ENCODE measurements at places on chromosomes 7 and 10. TPM values are rescaled to one million over a fixed set of nuclear protein-coding genes. Genes with fewer than 3 reads are reported as not detected.

The FAM25A gene
- not detected for total RNA-seq

The FAM24B gene
- total RNA-seq: 10.1 TPM

The PPP1R3C gene
- not detected for total RNA-seq

DNA sequence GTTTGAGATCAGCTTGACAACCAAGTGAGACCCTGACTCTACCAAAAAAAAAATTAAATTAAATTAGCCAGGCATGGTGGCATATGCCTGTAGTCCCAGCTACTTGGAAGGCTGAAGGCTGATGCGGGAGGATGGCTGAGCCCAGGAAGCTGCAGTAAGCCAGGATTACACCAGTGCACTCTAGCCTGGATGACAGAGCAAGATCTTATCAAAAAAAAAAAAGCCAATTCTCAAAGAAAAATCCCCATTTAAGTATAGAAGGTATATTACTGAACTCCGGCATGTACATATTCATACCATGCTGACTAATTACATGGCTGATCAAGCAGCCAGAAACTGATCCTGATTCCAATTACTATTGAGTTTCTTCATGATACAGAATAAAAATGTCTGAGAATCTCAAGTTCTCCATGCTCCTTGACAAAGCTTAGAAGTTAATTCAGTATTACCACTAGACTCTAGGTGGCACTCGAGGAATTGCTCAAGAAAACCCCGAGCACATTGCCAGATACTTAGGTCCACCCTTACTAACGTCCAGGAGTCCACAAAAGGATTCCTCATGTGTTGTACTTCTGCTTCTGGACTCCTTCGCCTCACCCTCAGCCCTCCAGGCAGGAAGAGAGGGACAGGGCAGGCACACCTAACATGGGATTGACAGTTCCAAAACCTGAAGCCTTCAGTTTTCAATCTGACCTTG is 148.9 kb downstream of the PARD3 start:
- no peak for DNase-seq

DNA sequence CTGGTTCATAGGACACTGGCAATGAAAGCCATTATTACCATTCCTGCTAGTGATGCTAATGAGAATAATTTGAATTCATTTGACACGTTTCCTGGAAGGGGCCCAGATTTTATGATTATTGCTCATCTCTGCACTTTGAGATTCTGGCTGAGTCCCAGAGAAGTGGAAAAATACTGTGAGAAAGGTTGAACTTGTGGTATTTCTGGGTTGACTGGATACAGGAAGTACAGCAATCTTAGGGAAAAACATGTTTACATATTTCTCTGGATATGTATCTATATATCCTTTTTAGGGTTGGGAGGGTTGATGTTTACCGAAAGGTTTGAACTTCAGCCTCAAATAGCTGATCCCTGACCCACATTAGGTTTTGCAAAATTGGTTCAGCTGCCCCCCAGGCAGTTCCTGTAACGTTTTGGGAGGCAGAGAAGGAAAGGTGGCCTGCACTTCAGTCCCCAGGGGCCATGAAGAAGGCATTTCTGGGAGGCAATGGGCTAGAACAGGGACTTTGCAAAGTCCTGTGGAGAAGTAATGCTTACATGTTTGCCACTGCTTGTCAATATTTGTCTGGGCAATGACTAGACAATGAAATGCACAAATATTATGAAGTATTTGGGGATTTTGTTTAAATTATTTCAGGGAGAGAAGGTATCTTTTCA is 253.7 kb upstream of the PITRM1 start:
- no peak for DNase-seq

- no peak for DNase-seq
Observed at GRCh38 chr7:112101201-112101846, 104.9 kb downstream of the DOCK4 start.

DNA sequence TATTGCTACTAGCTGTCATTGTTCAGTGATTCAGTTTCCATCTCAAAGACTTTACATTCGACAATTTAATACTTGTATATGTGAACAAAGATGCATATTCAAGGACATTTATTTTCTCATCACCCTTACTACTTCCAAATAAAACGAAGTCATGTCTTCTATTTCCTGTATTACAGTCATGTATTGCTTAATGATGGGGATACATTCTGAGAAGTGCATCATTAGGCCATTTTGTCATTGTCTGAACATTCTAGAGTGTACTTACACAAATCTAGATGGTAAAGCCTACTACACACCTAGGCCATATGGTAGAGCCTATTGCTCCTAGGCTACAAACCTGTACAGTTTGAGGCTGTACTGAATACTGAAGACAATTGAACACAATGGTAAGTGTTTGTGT is 6.5 kb downstream of the C10orf95 start:
- no peak for DNase-seq

DNA sequence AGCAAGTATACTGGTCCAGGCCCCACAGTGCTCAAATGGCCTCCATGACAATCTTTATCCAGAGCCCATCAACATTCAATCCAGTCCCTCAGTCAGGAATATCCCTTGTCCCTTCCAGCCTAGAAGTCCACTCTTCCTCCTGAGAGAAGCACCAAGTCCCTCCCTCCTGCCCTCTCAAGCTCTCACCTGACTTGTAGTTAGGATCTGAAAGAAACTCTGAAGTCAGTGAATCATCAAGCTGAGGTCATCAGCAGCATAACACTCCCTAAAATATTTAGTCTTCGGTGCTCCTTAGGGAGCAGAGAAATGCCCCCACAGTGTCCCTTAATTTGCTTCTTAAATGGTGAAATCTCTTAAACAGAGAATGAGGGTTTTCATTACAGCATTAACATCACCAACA is 31.0 kb downstream of the GRM8 start:
- no peak for DNase-seq

- no peak for DNase-seq
Observed at GRCh38 chr7:12557282-12557681, 13.2 kb upstream of the SCIN start.

DNA sequence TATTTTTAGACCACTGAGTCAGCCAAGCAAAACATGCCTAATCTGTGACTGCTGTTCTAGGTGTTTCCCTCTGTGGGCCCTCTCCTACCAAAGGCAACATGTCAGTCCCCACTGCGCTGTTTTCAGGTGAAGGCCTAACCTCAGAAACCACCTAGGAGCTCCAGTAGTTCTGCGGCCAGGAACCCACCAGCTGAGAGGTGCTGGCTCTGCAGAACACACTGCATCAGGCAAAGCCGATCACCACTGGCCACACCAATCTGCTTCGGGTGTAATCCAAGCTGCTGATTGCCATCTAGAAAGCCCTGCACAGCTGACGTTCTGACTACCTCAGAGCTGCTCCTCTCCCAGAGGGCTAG is 14.9 kb downstream of the CAMK2G start:
- peak; percentile 31 for DNase-seq

DNA sequence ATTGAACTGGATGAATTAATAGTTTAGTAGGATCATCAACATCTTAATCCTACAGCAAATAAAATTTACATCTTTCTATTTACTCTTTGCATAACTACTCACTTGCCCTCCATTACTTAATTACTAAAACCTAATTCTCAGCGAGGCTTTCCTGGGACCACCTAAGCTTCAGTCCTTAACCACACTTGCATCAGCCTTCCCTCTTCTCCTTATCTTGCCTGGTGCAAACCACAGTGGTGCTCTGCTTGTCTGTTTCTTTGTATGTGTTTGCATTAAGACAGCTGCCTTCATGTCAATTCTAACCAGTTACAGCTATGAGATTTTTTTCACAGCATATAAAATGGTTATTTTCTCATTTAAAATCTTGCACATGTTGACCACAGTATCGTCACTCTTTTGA is 72.6 kb upstream of the ZNF92 start:
- DNase-seq: no peak

DNA sequence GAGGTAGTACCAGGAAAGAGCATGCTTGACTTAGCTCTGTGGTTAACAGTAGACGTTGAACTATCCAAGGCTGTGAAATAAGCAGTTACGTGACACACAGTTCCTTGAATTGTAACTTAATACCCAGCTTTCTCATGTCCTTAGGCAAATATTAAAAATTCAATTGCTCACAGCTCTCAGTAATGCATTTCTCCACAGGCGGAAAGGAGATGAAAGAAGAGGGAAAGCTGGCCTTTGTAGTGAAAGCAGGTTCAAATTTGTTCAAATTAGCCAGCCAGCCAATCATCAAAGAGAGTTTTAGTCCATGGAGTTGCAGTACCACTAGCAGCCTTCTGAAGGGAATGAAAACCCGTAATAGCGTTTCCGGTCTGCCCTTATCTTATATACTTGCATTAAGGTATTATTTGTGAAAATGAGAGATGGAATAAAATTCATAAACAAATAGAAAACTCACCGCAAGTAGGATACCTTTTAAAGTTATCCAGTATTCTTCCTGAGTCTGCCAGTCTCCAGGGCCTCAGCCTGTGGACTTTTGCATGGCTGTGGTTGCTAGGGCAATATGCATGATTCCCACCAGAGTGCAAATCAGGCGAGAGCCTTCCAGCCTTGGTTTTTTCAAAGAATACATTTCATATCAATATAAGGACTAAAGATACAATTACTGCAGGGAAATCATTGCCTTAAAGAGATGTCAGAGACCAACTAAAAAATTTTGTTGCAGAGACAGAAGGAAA is 795.5 kb downstream of the TNS3 start:
- DNase-seq: no peak

DNA sequence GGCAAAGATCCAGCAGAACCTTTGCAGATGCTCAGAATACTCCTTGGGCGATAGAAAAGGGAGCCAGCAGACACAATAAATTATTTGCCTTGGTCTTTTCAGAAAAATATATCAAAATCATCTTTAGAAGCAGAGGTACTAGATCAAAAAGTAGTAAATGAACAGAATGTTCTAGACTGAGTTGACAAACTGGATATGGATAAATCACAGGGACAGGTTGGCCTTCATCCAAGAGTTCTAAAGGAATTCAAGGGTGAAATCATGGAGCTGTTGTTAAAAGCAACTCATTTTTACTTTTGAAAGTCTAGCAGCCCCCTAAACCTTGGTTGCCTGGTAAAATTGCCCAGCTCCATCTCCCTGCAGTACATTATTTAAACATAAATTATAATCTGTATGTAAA is 99.1 kb downstream of the PLCE1 start:
- no peak for DNase-seq

DNA sequence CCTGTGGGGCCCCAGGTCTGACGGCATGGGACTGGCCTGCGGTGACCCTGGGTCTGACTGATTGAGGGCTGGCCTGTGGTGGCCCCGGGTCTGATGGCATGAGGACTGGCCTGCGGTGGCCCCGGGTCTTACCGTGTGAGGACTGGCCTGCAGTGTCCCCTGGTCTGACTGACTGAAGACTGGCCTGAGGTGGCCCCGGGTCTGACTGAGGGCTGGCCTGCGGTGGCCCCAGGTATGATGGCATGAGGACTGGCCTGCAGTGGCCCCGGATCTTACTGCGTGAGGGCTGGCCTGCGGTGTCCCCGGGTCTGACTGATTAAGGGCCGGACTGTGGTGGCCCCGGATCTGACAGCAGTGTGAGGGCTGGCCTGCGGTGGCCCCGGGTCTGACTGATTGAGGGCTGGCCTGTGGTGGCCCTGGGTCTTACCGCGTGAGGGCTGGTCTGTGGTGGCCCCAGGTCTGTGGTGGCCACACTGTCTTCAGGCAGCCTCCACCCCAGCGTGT is 10.9 kb downstream of the JAKMIP3 start:
- DNase-seq: no peak

DNA sequence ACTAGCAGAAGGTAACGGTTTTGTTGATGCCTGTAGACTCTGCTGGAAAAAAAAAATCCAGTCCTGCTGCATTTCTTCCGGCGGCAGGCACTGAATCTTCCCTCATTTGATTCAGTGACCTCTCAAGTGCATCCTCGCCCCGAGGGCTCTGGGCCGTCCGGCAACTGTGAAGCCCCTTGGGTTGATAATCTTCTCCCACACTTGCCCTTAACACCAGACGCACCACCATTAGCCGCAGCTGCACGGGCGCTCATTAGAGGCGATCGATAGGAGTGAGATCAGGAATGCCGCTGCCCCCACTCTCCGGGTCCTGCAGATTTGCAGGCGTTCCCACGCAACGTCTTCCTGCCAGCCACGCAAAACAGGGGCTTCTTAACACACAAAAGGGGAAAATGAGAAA is 200.0 kb upstream of the MKI67 start:
- DNase-seq: no peak

Measured in CD8-positive, alpha-beta memory T cell (primary cell).